Erythroblast (primary cell): ENCODE measurements at places on chromosomes 2 and 18.

- no peak for DNase-seq
Observed at GRCh38 chr18:7757175-7757574, 190.1 kb downstream of the PTPRM start.

GRCh38 chr18:10247742-10248082 lies 206.7 kb upstream of the APCDD1 start:
- no peak for DNase-seq

GRCh38 chr2:50097148-50097547 lies 934.8 kb downstream of the NRXN1 start:
- no peak for DNase-seq

GRCh38 chr18:13309748-13310670 lies 91.4 kb downstream of the LDLRAD4 start:
- DNase-seq = peak; percentile 35

- no peak for DNase-seq
Observed at GRCh38 chr2:138030459-138030858, 66.2 kb downstream of the HNMT start.

DNA sequence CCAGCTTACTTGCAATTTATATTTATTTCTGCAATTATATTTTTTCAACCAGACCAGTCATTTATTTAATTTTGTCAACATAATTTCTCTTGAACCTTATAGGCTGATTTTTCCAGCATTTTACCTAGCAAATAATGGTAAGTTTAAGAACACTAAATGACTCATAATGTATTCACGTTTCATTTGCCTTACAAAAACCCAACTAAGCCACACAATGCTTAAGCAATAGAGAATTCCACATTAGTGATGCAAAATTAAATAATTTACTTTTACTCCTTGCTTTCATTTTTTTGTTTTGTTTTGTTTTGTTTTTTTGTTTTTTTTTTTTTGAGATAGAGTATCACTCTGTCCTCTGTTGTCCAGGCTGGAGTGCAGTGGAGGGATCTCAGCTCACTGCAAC lies 110.4 kb upstream of the VRK2 start:
- DNase-seq = no peak

GRCh38 chr2:97993926-97994325 lies 1.8 kb downstream of the TMEM131 start:
- DNase-seq = peak; percentile 19

- DNase-seq = no peak
Observed at GRCh38 chr2:159468257-159468656, 148.1 kb downstream of the BAZ2B start.

DNA sequence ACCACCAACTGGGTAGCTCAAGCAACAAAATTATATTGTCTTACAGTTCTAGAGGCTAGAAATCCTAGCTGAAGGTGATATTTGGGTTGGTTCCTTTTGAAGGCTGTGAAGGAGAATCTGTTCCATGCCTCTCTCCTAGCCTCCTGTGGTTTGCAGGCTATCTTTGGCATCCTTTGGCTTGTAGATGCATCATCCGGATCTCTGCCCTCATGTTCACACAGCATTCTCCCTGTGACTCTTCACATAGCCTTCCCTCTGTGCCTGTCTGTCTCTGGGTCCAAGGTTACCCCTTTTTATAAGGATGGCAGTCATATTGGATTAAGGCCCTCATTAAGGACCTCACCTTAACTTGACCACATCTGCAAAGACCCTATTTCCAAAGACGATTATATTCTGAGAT lies 78.6 kb upstream of the MAP3K20 start:
- DNase-seq = no peak

DNA sequence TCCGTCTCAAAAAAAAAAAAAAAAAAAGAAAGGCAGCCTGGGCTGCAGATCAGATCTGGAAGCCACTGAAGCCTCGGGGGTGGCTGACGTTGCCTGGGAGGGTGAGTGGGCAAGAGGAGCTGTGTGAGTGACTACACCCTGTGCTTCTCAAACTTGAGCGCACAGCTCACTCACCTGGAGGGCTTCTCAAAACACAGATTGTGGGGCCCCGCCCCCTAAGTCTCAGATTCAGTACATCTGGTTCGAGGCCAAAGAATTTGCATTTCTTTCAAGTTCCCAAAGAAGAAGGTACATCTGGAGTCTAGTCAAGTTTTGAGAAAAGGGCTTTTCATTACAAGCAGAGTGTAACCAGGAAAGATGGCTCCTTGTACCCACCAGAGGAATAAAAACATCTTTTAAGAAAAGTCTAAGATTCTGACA lies 97.7 kb upstream of the CAB39 start:
- no peak for DNase-seq

GRCh38 chr2:157901325-157901724 lies 25.2 kb upstream of the ACVR1 start:
- peak; percentile 7 for DNase-seq

GRCh38 chr2:218880102-218880858 lies at the start of gene WNT10A:
TSS of gene WNT10A (plus strand) at chr2:218880852. CDS start at chr2:218880996, 144 bp downstream.
- DNase-seq = no peak

GRCh38 chr2:11263177-11263576 lies 81.3 kb downstream of the ROCK2 start:
- DNase-seq = no peak

- DNase-seq = no peak
Observed at GRCh38 chr2:37638973-37639372, 32.5 kb downstream of the CDC42EP3 start.

GRCh38 chr18:3340015-3340681 lies 78.2 kb downstream of the MYL12B start:
- no peak for DNase-seq

DNA sequence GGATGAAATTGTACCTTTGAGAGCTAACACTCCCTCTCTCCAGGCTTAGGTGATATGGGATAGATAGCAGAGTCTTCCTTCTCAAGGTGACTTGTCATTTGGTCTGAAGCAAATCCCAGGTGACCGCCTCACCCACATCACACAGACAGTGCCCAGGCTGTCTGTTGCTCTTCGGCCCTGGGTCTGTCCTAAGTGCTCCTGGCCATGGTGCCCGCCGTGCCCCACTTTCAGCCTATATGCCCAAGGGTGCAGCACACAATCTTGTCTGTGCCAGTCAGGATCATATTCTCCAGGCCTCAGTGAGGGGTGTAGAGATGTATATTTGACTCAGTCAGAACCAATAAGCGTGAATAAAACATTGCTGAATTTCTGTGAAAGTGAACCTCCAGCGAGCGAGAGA lies 326.8 kb downstream of the DYSF start:
- no peak for DNase-seq

DNA sequence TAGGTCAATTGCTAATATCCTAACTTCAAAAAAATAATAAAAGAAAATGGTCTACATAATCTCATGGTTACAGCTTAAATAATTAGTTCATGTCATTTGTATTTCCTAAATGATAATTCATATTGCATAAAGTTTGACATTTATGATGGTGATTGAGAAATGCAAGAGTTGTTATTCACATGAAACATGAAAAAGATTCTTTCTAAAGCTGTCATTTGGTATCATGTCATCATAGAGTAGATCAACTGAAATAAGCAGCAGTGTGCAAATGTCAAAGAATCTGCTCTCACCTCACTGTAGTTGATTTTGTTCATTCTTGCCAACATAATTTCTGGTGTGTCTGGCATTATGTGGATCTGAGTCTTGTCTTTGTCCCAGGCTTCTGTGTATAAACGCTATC lies 95.3 kb downstream of the NEB start:
- no peak for DNase-seq

- DNase-seq = no peak
Observed at GRCh38 chr18:58674863-58675472, 3.7 kb downstream of the MALT1 start.

DNA sequence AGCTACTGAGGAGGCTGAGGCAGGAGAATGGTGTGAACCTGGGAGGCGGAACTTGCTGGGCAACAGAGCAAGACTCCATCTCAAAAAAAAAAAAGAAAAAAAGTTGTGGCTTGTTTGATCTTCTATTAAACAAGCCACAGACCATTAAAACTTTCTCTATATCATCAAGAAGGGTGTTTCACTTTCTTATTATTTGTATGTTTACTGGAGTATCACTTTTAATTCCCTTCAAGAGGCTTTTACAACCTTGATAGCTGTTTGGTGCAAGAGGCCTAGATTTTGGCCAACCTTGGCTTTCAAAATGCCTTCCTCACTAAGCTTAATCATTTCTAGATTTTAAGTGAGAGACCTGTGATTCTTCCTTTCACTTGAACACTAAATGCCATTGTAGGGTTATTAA lies 339.1 kb downstream of the TSN start:
- no peak for DNase-seq

- DNase-seq = no peak
Observed at GRCh38 chr2:231413456-231413855, 17.9 kb downstream of the B3GNT7 start.

DNA sequence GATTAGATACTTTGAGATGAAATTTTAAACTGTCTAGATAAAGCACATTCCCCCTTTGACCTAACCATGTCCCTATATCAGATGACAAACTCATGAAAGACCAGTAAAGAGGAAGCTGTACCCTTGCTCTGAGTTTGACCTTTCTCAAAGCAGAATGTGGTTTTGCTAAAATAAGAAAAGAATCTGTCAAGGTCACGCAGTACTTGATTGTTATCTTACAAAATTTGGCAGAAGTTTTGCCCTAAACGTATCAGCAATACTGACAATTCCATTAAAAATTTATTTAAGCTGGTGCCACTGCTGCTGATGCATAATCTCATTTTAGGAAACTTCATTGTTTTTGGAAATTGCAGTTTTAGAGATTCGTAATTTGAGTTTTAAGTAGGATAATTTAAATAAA lies 31.2 kb upstream of the GALM start:
- no peak for DNase-seq

DNA sequence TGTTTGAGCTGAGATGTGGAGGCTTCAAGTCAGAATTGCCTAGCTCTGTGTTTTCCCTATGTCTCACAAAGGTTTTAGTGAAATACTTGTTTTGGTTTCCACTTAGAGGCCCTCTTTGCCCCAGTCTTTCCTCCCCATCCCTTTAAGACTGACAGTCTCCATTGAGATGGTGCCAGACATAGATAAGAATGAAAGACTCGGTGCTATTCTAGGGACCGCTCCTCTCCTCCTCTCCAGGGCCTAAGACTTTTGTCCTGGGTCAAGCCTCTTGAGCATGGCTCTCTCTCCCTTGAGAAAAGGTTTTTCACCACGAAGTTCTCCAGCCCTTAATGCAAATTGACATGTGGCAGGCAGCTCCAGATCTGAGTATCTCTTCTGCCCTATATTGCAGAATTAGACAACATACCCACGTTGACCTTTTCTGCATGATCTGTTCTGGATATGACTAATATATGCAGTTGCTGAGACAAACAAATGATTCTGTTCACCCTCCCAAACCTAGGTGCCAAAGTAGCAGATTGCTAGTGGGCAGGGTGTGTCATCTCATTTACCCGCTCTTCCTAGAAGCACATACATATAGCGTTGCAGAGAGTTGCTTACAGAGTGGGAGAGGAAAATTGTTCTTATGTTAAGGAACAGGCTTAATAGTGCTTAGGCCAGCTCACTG lies 47.5 kb upstream of the ACSL3 start:
- no peak for DNase-seq

DNA sequence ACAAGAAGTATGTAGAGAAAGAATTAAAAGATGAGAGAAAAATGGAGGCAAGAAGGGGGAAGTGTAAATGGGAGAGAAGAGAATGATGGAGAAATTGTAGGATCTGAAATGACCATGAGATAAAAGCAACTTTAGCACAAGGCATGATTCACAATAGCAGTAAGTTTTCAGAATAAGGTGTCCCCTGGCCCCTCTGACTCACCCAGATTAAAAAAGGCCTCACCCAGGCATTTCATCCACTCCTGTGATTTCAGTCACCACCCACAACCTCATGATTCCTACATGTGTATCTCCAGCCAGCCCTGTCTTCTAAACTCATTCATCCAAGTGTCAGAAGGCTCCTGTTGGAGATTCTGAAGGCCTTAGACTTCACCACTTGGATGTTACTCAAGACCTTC lies 56.6 kb downstream of the SP100 start:
- DNase-seq = no peak

DNA sequence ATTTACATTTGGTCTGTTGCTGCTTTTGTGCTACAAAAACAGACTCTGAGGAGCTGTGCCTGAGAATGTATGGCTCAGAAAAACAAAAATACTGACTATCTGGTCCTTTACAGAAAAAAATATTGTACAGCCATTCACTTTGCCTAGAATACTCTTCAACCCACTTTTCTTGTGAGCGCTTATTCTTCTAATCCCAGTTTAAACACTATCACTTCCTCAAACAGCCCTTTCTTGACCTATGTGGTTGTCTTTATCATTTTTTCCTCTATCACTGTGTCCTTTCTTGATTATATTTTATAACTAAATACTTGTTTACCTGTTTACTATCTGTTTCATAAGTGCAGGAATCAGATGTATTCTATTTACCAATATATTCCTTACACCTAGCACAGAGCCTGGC lies 33.5 kb downstream of the CUL3 start:
- DNase-seq = no peak

DNA sequence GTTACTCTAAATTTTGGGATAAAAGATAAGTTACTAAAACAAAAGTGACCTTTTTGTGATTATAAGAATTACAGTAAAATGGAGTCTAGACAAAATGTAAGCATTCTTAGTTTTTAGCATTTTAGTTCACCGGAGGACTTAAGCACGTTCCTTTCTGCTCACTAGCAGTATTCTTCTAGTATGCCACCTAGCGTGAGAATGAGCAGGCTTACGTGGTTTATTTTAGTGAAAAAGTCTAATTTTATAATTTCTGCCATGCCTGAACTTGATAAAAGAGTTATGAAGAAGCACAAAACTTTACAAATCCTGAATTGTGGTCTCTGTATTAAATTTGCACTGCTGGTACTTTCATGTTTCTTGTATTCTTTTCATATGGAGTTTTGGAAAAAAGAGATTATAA lies 12.6 kb upstream of the OTX1 start:
- DNase-seq = no peak

DNA sequence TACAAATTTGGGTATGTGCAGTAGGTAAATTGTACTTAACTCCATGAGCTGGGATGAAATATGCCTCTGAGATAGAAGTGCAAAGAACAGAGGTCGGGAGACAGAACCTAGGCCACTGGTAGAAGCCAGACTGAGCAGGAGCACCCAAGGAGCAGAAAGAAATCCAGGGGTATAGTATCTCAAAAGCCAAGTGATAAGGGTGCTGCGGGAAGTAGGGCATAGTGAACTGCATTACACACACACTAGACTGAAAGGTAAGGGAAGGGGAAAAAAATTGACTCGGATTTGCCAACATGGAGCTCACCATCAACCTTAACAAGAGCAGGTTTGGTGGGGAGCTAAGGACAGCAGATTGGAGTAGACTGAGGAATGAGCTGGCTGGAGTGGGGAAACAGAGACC lies 89.3 kb upstream of the TMEM247 start:
- no peak for DNase-seq

GRCh38 chr2:216354306-216354705 lies 18.0 kb downstream of the MARCHF4 start:
- DNase-seq = no peak

- DNase-seq = no peak
Observed at GRCh38 chr18:54713386-54713785, 114.9 kb upstream of the RAB27B start.

GRCh38 chr2:238370823-238371372 lies 50.6 kb downstream of the TRAF3IP1 start:
- peak; percentile 86 for DNase-seq
